Hair follicular keratinocyte (primary cell): ENCODE measurements at places on chromosomes 1 and 21. TPM values are rescaled to one million over a fixed set of nuclear protein-coding genes. Genes with fewer than 3 reads are reported as not detected.

Gene SYT2
- under 0.01 TPM in 1 of 2 replicates, not detected in the other for total RNA-seq

Gene AKR7A2
- total RNA-seq, result 118 and 120 TPM in 2 replicates

Gene FTCD
- total RNA-seq, result not detected in 2 replicates

Gene WLS
- total RNA-seq, result 28.7 and 35.0 TPM in 2 replicates

Gene FBXO44
- 12.7 and 13.9 TPM in 2 replicates for total RNA-seq

Gene OR2G6
- not detected in 2 replicates for total RNA-seq

Gene PODN
- total RNA-seq, result not detected in 2 replicates

Gene AXDND1
- total RNA-seq, result not detected in 2 replicates

Gene OR2T11
- total RNA-seq, result not detected in 2 replicates

Gene SLAMF6
- not detected in 2 replicates for total RNA-seq

Gene METTL13
- 12.8 and 27.5 TPM in 2 replicates for total RNA-seq

Gene KIF14
- total RNA-seq, result 6.1 and 17.7 TPM in 2 replicates

Gene JAM2
- total RNA-seq, result 0.04 TPM in 1 of 2 replicates, not detected in the other

Gene PRDM16
- total RNA-seq, result not detected in 2 replicates

Gene KRTAP11-1
- not detected in 2 replicates for total RNA-seq

Gene CFAP74
- total RNA-seq, result not detected in 2 replicates

Gene S100A2
- total RNA-seq, result 7,785 and 8,615 TPM in 2 replicates

Gene DNTTIP2
- total RNA-seq, result 21.7 and 36.7 TPM in 2 replicates

Gene COL11A1
- 6.1 and 12.1 TPM in 2 replicates for total RNA-seq

Gene U2AF1
- total RNA-seq, result 17.4 and 41.0 TPM in 2 replicates

Gene OR11L1
- total RNA-seq, result not detected in 2 replicates

Gene PTPRC
- not detected in 2 replicates for total RNA-seq

Gene PGLYRP4
- total RNA-seq, result 0.30 and 0.55 TPM in 2 replicates
